ENCODE measurements at places on chromosomes 1 and 21.

DNA sequence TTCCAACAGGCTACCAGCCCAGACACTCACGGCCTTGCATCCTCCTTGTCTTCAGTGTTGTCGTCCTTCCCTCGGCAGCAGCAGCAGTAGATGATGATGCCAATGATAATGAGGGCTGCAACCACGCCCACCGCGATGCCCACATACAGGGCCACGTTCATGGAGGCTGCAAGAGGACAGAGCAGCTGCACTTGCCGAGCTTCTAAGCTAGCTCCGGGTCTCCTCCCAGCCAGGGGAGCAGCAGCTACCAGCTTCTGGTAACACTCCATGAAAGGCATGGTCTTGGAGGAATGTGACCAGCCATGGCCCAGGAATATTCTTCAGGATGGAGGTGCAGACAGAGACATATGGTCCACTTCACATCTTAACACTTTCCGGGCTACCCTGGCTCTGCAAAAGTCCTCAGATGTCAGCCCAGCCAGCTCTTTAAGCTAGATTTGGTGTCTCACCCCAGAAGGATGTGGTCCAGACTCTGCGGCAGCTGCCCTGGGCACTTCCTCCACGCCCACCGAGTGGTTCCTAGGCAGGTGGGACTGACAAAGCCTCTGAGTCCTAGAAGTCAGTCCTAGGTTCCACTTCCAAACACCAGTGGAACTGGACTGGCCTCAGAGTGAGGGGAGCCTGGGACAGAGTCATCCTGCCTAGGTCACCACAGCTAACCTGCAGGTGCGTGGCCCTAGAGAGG, 35.1 kb downstream of the GPA33 start:
- DNase-seq = no peak

GRCh38 chr1:156711011-156711817, 5.8 kb upstream of the CRABP2 start:
- DNase-seq = no peak

DNA sequence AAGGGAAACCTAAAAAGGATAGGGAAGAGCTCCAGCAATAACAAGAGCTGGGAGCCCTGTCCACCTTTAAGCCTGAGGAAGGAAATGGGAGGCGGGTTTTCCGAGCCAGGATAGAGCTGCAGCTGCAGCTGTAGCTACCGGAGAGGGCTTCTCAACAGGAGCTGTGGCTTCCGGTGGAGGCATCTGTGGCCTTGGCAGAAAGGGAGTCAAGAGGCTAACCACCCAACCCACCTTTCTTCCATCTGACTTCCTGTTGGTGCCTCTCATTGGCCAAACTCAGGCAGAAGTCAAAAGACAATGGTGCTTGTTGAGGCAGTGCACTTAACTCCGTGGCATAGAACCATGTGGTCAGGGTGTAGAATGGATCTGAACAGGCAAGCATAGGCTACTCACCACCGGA, 313.1 kb upstream of the DAB1 start:
- DNase-seq = no peak

- DNase-seq = no peak
Measured at GRCh38 chr1:174916846-174917245, 82.9 kb upstream of the CACYBP start.

DNA sequence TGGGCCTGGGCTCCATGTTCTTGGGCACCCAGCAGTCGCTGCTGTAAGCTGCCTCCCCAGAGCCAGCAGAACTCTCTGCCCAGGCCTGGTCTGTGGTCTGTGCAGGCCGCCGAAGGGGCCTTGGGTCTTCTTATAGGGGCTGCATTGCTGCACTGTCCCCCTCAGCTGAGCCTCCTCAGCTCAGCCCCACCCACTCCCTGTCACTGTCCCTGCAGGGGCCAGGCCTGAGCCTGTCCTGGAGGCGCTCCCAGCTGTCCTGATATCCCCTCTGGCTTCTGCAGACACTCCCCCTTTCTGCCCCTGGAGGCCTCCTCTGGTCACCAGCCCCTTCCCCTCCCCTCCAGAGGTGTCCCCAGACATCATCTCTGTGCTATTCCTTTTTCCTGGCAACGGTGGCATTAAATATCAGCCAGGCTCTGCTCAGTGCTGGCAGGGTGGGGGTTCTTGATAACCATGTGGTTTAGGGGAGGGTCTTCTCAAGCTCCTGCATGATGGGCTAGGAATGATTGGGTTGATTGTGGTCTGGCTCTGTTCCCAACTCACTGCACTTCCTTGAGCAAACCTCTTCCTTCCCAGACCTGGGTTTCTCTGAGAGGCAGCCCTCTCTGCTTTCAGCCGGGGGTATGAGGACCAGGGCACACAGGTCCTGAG, 3.7 kb upstream of the FOXO6 start:
- no peak for DNase-seq

GRCh38 chr21:37365517-37366481, 774 bp upstream of the DYRK1A start:
- peak; percentile 26 for DNase-seq

DNA sequence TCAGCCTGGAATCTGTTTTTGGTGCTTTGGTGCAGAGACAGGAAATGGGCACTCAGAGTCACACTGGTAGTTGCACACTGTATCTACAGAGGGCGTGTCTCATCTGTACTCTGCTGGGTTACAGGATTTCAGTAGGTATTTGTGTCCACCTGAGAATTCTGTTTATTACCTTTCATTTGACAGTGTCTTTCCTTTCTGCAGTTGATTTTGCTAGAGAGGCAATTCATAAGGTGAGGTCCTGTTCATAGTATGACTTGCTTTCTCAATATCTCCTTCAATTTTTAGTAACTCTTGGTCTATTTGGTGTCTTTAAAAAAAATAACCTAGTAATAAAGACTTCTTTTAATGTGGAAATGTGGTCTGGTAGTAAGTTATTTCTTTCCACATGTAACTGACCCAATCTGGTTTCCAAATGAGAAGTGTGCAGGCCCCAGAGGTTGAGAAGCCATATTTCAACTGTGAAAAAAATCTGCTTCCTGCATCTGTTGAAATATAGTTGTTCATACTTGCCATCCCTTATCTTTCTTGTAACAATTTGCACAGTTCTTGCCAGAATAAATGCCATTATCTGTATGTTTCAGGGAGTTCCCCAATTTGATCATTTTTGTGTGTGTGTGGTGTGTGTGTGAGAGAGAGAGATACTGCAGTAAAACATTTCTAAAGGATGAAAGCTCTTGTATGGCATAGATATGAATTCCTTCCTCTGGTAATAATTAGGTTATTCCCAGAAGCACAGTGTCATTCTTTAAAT, 78.4 kb upstream of the DNAJC6 start:
- DNase-seq = no peak

DNA sequence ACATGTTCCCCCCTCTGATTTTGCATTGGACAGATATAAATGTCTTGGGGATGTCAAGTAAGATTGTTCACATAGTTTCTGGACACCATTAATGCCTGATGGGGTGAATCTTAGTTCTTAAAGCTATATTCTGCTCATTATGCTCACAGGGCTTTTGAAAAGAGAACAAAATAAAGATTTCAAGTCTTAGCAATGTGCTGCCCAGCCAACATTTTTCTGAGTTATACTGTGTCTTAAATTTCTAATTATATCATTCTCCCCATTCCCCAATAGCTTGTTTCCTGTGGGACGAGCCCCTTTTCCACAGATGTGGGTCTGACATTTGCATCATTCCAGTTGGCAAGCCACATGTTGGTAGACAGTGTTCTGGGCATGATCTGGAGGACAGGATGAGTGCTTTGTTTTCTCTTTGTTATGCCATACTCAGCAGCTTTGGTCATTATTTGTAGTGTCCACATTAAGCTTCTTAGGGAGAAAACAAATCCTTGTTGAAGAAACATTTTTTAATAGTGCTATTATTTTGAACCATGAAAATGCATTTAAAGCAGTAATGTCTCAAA, 32.8 kb downstream of the MTARC1 start:
- no peak for DNase-seq

DNA sequence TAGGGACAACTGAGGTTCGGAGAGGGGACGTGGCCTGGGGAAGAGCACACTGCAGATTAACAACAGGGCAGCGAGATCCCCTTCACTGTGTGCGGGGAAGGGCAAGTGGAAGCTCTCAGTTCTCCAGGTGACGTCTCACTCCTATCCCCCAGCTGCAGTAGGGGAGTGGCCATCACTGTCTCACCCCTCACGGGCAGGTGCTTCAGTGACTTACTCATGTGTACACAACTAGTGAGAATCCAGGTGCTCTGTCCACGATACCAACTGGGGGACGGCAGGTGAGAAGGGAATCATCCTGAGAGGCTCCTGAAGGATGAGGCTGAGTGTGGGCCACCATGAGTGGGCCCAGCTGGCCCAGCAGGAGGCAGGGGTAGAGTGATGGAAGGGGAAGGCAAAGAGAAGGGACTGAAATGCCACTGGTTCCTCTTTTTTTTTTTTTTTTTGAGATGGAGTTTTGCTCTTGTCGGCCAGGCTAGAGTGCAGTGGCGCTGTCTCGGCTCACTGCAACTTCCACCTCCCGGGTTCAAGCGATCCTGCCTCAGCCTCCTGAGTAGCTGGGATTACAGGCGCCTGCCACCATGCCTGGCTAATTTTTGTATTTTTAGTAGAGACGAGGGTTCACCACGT, 25.9 kb downstream of the RHBG start:
- DNase-seq = no peak

DNA sequence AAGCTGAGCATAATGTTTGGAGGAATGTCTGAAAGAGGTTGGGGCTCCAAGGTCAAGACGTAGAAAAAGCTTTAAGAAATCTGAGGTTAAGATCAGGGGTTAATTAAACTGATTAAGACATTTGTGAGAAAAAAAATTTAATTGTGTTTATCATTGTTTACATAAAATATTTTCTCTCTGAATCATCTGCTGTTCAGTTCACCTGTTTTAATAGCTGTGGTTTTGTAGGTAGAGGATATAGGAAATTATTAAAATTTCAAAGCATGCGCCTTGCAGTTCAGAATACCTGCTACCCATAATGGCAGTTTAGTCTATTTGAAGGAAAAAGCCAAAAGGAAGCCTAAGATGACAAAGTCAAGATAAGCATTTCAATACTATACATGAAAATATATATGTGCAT, 153.2 kb downstream of the SPATA46 start:
- no peak for DNase-seq

DNA sequence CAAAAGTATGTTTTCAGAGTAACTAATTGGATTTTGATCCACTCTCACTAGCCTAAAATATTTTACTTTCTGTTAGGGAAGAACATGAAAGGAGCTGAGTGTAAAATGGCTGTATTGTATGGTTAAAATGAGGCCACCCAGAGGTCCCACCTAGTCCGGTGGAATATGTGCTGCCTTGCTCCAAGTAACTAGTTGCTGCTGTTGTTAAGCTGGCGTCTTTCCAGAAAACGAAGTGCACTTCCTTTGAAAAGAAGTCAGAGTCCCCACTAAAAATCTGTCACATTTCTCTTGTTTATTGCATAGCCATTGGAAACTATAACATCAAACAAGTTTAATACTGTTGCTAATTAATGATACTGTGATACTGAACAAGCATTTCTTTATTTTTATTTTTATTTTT, 3.2 kb downstream of the SLC25A33 start:
- DNase-seq = no peak

DNA sequence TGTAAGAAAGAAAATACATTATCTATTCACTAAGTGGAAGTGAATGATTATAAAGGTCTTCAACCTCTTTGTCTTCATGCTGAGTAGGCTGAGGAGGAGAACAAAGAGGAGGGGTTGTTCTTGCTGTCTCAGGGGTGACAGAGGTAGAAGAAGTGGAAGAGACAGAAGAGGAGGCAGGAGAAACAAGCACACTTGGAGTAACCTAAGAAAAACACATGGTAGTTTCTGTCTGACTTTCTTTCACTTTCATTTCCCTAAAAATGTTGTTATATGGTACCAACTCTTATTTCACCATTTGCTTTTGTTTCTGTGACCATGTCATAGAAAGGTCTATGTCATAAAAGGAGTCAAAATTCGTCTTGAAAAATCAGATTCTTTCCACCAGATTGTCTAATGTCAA, 696.6 kb upstream of the BRINP3 start:
- DNase-seq = no peak

- no peak for DNase-seq
Measured at GRCh38 chr1:20483833-20484518, 2.0 kb downstream of the CAMK2N1 start.

- DNase-seq = no peak
Measured at GRCh38 chr1:50251702-50252101, 143.0 kb downstream of the ELAVL4 start.

- no peak for DNase-seq
Measured at GRCh38 chr1:49240709-49241221, 464.1 kb upstream of the BEND5 start.

GRCh38 chr1:224745394-224745793, 129.3 kb downstream of the CNIH3 start:
- no peak for DNase-seq

- no peak for DNase-seq
Measured at GRCh38 chr21:41603476-41603875, 95.5 kb upstream of the TMPRSS2 start.

DNA sequence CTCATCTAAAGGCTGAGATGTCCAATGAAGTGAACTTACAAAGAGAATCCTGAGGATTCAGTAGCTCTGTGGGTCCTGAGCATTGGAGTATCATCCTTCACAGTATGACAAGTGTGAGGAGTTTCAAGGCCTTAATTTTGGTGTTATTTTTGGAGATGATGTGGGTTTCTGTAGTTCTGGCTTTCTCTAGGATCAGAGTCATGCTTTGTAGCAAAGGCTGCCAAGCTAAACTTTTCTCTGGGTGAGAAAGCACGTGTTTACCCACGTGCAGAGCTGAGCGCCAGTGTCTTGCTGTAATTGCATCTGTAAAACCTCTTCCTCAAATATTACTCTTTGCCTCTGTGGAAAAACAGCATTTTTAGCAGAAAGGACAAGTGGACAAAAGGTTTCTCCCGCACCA, 387.8 kb upstream of the LYPLAL1 start:
- no peak for DNase-seq

DNA sequence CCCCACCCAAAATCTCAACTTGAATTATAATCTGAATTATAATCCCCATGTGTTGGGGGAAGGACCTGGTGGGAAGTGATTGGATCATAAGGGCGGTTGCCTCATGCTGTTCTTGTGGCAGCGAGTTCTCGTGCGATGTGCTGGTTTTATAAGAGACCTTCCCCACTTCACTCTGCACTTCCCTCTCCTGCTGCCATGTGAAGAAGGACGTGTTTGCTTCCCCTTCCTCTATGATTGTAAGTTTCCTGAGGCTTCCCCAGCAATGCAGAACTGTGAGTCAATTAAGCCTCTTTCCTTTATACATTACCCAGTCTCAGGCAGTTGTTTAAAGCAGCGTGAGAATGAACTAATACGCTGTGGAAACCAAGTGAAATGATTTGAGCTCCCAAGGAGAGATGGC, 48.0 kb upstream of the SOD1 start:
- no peak for DNase-seq

DNA sequence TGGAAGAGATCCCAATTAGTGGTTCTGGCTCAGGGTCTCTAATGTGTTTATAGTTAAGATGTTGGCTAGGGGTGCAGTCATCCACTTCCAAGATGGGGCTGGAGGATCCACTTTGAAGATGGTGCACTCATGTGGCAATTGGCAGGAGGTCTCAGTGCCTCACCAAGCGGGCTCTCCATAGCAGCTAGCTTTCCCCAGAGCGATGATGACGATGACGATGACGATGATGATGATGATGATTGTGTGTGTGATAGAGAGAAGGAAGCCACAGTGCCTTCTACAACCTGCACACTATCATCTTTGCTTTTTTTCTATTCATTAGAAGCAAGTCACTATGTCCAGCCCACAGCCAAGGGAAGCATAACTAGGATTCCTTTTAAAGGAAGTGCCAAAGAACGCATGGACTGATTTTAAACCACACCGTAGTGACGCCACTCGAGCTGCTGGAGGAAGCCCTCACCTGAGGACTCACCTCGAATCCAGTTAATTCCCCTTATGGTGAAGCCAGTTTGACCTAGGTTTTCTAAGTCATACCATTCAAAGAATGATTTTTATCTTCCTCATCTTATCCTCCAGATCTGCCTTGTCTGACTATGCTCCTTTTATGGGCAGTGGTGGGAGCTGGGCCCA, 49.4 kb downstream of the SRRM1 start:
- DNase-seq = no peak
